ENCODE measurements at places on chromosomes 7 and 10. TPM values are rescaled to one million over a fixed set of nuclear protein-coding genes. Genes with fewer than 3 reads are reported as not detected.

DNA sequence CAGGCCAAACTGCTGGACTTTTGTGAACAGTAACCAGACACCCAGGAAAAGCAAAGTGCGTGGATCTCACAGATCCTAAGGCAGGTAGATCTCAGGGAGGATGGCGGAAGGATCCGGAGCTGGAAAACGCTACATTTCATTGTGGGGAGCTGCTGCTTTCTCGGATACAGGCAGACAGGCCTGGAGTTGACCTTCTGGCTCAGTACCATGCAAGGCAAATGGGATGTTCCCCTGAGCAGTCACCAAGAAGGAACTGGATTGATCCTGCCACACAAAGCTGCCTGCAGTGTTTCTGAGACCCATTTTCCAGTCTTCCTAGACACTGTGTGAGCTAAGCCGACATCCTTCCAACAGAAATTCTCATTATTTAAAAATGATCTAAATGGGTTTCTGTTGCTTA is 65.5 kb downstream of the ZRANB1 start:
- DNase-seq: no peak

GRCh38 chr7:105269397-105269796 is 119.3 kb downstream of the SRPK2 start:
- no peak for DNase-seq

DNA sequence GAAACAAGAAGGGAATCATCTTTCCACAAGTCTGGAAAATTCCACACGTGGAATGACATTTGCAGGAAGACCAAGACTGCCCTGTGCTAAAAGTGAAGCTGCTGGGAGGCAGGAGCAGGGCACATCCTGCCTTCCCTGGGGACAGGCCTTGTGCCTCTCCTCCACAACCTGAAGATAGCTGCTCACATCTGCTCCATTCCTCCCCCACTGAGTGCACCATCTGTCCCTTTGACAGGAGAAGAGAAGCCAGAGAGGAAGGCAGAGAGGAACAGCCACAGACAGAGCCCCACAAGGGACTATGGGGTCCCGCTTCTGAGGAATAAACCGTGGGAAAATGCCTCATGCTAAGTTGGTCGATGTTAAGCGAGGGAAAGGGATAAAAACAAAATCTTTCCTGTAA is 15.9 kb upstream of the FAM171A1 start:
- no peak for DNase-seq

- peak; percentile 57 for DNase-seq
Observed at GRCh38 chr10:22931948-22932347, 4.1 kb downstream of the ARMC3 start.

DNA sequence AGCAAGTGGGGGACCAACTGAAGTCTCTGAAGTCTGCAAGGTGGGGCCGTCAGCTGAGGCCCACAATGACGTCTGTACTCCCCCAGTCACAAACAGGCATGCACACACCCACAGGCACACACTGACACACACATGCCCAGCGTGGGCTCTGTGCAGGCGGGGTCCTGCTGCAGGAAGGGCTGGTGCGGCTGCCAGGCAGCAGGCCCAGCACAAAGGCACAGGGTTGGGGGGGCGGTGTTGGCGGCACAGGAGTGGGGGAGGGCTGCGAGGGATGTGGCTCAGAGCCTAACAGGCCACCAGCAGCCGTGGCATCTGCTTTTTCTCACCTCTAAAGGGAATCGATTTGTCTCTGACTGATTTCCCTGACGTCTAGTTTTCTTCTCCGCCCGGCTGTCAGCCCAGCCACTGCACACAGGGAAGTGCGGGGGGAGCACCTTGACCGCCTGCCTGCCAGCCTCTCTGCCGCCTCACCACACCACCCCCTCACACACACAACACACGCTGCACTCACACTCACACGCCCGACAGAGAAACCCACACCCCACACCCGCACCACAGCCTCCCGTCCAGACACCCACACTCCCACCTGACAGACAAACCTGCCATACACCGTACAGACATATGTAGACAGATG is 43.5 kb upstream of the ZMIZ1 start:
- no peak for DNase-seq

DNA sequence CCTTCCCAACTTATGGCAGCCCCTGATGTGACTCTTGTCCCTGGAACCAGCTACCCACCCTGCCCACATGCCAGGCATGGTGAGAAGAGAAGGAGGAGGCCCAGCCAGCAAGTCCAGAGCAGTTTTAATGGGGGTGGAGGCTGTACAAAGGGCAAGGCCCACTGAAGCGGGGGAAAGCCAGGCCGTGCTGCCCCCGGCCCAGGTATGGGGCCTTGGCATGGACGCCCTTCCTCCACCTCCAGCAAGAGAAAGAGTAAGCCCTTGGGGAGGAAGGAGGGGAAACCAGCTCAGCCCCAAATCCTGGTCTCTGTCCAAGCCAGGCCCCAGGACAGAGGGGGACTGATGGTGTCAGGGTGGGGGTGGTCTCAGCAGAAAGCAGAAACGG is 7.0 kb downstream of the NFKB2 start:
- no peak for DNase-seq

The IDI2 gene
- total RNA-seq: not detected
